ENCODE measurements at places on chromosomes 3 and 15. TPM values are rescaled to one million over a fixed set of nuclear protein-coding genes. Genes with fewer than 3 reads are reported as not detected.

Gene PDIA5
- total RNA-seq: 85.6 TPM

Gene EBLN2
- total RNA-seq: 7.3 TPM

Gene TJP1
- total RNA-seq: 128 TPM

Gene SV2B
- not detected for total RNA-seq

DNA sequence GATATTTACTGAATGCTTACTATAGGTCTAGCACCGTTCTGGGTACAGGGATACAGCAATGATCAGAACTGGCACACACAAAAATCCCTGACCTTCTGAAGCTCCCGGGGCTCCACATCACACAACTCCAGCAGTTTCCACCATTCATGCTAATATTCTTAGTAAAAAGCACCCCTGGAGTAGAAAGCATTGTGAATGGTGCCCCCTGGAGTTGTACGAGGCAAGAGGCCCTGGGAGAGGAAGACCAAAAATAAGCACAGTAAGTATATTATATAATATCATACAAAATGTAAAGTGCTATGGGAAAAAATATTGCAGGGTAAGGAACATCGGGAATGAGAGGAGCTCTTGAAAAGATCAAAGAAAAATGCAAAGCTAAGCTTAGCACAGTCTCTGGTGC, 790 bp upstream of the SRGAP3 start:
- no peak for DNase-seq

GRCh38 chr3:31218082-31218481, 314.6 kb upstream of the STT3B start:
- no peak for DNase-seq

- DNase-seq: no peak
Measured at GRCh38 chr3:194496217-194496919, 9.6 kb upstream of the ATP13A3 start.

DNA sequence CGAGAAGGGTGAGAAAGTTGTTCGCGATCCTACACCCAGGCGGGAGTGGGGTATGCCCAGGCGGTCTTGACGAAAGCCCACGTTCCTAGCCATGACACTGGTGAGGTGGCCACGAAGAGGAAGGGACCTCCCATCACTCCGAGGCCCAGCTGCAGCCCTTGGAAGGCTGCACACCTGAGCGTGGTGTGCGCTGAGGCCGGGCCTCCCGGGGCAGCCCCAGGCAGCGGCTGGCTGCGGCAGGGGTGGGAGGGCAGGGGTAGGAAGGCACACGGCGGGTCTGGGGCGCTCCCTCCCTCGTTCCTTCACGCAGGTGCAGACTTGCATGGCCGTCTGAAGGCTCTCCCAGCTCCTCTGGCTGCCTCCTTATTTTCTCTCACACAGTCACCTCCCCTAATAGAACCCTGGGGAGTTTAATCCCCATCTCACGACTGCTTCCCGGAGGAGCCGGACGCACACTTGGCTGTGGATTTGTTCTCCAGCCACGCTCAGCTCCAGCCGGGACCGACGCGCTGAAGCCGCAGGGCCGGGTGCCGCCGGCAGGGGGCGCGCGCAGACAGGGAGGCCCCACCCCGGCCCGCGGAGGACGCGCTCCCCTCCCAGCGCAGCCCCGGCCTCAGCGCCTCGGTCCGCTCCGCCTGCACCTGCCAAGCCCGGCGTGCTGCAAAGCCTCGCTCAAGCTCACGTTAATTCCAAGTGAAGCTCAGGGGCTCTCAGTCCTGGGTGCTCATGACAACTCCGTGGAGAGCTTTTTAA, 37.8 kb upstream of the MUC4 start:
- peak; percentile 25 for DNase-seq

GRCh38 chr15:75176396-75176761, 25.3 kb upstream of the C15orf39 start:
- no peak for DNase-seq

DNA sequence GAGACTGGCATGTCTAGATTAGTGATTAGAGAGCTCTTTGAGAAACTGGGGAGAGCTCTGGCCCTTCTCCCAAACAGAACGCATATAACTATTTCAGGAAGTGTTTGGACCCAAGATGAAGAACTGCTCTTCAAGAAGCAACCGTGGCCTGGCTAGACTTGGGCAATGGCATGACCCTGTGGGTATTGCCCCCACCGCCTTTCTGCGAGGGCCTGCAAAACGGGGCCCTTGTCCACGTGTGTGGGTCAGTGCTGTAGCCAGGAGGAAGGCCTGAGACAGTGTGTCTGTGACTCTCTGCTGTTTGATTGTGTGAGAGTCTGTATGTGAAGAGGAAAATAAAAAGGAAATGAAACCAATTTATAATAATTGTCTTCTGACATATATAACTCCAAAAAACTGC, 42.5 kb downstream of the EEFSEC start:
- no peak for DNase-seq

GRCh38 chr3:122606330-122606729, 28.9 kb downstream of the PARP15 start:
- no peak for DNase-seq

GRCh38 chr3:25396686-25397085, 31.4 kb upstream of the RARB start:
- DNase-seq: no peak

DNA sequence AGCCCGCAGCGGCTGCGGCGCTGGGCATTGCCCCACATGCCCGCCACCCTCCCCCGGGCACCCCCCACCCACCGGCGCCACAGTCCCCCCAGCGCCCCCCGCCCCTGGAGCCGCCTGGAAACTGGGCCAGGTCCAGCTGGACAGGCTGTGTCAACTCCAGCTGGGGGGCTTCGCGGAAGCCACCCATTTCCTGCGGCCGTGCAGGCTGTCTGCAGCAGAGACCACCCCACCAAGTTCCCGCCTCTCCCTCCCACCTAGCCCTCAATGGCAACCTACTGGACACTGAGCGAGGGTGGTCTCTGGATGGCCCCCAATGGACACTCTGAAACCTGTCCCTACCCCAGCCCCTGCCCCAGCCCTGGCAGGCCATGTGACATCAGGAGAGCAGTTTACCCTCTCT, 62.8 kb upstream of the GATA2 start:
- DNase-seq: no peak
